ENCODE measurements at places on chromosomes 5 and 9. TPM values are rescaled to one million over a fixed set of nuclear protein-coding genes. Genes with fewer than 3 reads are reported as not detected.
A peak's percentile ranks its signal among the peaks of the same experiment; 100 is the strongest.

Gene ERAP2
- 0.08 TPM for total RNA-seq

Gene HAPLN1
- 42.1 TPM for total RNA-seq

Gene ZMAT2
- total RNA-seq = 51.0 TPM

Gene SLC34A3
- not detected for total RNA-seq

Gene ANAPC2
- total RNA-seq = 76.8 TPM

Gene ADAMTS13
- total RNA-seq = 9.1 TPM

Gene SUSD1
- total RNA-seq = 5.7 TPM

Gene CFAP90
- total RNA-seq = not detected

Gene CSNK1A1
- 242 TPM for total RNA-seq

DNA sequence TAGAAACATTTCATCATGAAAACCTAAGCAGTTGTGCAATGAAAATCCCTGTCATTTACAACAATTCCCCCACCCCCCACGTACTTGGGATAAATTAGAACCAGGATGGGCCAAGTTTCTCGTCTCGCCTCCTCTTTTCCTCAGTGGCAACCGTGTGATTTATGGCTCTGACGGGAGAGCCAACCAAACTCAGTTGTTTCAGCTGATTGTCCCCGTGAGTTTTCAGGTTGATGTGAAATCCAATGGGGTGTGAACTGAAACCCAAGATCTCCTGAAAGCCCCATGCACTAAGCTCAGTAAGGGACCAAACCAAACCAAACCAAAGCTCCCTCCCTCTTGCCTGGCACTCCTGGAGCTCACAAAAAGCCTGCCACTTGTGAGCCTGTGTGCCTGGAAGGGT lies 138.7 kb upstream of the SLC24A2 start:
- no peak for DNase-seq

GRCh38 chr5:72244862-72245371 lies 75.1 kb downstream of the MRPS27 start:
- DNase-seq = no peak

DNA sequence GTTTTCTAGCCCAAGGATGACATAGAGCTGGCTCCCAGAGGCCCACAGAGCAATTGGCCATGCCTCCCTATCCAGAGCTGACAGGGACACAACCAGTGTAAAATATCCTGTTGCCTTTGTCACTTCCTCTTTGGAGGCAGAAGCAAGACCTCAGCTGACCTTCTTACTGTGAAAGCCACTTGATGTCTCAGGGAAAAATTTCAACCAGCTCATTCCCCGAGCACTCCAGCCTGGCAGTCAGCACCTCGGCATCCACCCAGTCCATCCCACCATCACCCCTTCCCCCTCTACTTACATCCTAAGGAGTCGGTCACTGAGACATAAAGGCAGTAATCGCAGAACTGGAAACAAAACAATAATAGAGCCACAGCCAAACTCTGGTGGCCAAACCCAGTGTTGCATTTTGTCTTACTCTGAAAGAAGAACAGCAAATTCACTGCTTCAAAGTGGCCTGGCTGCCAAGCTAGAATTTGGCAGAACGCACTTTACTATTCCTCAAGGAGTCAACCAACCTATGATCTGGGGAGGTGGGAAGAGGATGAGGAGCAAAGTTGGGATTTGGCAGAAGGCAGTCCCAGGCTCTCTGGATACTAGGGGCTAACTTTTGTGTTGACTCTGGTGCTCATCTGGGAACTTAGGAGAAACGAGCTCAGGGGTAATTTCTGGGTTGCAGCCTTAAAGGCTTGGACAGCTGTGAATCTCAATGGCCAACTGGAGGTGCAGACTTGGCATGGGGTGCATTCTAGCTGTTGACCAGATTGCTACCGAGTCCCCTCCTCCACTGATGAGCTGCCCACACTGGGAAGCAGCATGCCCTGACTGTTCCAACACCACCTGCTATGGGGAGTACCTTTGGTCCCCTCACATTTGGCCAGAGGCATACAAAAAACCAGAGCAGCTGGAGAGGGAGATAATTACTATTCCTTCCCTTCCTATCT lies 13.6 kb downstream of the NIPAL4 start:
- no peak for DNase-seq

- DNase-seq = no peak
Measured at GRCh38 chr5:151005187-151005949, 15.0 kb upstream of the GPX3 start.

DNA sequence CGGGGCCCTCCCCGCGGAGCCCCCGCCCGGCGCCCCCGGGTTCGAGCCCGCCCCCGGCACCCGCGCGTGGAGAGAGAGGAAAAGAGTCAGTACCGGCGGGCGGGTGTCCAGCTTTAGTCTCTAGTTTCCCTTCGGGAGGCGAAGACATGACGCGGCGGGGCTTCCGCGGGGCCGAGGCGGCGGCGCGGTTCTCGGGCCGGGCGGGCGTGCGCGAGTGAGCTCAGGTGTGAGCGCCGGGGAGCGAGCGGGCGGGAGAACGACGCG lies 181 bp downstream of the DAP start:
- DNase-seq = no peak

DNA sequence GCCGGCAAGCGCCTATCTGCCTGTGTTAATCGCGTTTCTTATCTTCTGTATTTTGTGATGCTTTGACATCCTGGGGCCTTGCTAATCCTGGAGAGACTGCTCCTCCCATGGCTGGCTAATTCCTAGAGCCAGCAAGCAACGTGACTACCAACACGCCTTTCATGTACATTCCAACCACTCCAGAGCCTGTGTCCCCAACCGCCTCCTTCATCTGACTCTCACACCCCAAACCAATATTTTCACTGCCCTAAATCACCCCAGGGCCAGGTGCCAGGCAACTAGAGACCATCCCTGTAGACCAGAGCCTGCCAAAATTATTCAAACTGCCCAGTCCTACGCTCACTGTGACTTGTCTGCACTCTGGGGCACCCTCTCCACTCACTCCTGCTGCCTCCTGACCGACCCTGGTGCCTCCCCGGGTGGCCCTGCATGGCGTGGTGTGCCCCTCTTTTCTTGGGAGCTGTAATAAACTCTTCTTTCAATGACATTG lies 50.5 kb upstream of the COL5A1 start:
- DNase-seq = no peak

GRCh38 chr9:115084709-115085108 lies 33.2 kb downstream of the TNC start:
- DNase-seq = no peak

- DNase-seq = no peak
Measured at GRCh38 chr9:4038182-4038723, 261.6 kb downstream of the GLIS3 start.

DNA sequence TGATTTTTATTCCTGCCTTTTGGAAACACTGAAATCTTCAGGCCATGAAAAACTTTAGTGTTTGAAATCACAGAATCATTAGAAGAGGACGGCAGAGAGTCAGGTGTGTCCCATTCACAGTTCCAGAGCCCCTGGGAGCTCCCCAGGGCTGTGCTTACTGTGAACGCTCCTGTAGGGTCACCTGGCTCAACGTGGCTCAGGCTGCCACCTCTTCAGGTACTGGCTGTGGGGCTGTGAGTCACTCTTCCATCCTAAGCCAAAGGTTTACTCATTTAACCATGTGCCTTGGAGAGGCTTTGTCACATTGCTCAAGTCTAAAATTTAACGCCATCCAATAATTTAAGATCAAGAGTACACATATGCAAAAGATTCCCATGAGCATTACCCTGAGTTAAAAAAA lies 50.2 kb upstream of the FSTL4 start:
- no peak for DNase-seq

DNA sequence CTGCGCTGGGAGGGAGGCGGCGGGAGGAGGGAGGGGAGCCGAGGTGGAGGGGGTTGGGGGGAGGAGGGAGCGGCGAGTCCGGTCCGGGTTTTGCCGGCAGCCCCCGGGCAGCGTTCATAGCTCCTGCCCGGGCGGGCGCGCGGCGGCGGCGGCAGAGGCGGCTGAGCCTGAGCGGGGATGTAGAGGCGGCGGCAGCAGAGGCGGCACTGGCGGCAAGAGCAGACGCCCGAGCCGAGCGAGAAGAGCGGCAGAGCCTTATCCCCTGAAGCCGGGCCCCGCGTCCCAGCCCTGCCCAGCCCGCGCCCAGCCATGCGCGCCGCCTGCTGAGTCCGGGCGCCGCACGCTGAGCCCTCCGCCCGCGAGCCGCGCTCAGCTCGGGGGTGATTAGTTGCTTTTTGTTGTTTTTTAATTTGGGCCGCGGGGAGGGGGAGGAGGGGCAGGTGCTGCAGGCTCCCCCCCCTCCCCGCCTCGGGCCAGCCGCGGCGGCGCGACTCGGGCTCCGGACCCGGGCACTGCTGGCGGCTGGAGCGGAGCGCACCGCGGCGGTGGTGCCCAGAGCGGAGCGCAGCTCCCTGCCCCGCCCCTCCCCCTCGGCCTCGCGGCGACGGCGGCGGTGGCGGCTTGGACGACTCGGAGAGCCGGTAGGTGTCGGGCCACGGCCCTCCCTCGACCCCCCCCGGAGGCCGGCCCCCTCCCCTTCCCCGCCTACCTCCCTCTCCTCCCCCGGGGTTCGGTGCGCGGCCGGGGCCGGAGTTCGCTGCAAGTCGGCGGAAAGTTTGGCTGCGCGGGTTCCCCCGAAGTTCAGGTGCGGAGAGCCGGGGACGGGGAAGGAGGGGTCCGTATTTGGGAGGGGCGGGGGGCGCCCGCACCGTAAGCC lies at the start of gene CXXC5:
CXXC5 (plus strand) TSS at position 145 of the 877 bp plus-strand sequence. CDS start 32,175 bp downstream, outside the sequence.
- peak; percentile 80 for DNase-seq

DNA sequence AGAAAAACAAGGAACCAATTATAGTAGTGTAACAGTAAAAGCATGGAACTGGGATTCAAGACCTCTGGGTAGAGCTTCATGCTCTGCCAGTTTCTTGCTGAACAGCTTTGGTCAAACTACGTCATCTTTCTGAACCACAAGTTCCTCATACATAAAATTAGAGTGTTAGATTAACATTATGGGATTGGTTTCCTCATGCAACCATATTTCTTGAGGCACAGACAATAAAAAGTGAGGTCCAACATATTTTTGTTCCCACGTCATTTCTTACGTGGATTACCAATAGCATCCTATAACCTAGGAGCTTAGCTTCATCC lies 354.8 kb downstream of the TMEM232 start:
- no peak for DNase-seq

GRCh38 chr5:9515436-9515835 lies 30.4 kb downstream of the SEMA5A start:
- DNase-seq = no peak

GRCh38 chr5:4058899-4059298 lies 463.3 kb downstream of the IRX1 start:
- no peak for DNase-seq

GRCh38 chr5:124744170-124744971 lies 2.1 kb downstream of the ZNF608 start:
- peak; percentile 12 for DNase-seq

All from endothelial cell (in vitro differentiated cells).